ENCODE measurements at places on chromosomes 2 and 18. TPM values are rescaled to one million over a fixed set of nuclear protein-coding genes. Genes with fewer than 3 reads are reported as not detected.

- no peaks in the 10 kb centered on the region for H3K36me3 ChIP-seq
- no peaks in the 10 kb centered on the region for H3K27me3 ChIP-seq
- H3K4me3 ChIP-seq, result no peak overlapping the region
- no peak for DNase-seq
Measured at GRCh38 chr2:217410681-217410960, 550.8 kb upstream of the TNP1 start.

- no peak overlapping the region for H3K27ac ChIP-seq
- no peaks in the 10 kb centered on the region for H3K27me3 ChIP-seq
- no peak overlapping the region for H3K4me3 ChIP-seq
- DNase-seq, result no peak
Measured at GRCh38 chr18:78632111-78632541, 347.5 kb upstream of the SALL3 start.

GRCh38 chr2:215189393-215189792, 51.0 kb upstream of the ABCA12 start:
- no peaks in the 10 kb centered on the region for H3K4me1 ChIP-seq
- H3K36me3 ChIP-seq, result no peaks in the 10 kb centered on the region
- no peak overlapping the region for H3K27ac ChIP-seq
- H3K27me3 ChIP-seq, result no peaks in the 10 kb centered on the region
- no peak overlapping the region for H3K4me3 ChIP-seq

DNA sequence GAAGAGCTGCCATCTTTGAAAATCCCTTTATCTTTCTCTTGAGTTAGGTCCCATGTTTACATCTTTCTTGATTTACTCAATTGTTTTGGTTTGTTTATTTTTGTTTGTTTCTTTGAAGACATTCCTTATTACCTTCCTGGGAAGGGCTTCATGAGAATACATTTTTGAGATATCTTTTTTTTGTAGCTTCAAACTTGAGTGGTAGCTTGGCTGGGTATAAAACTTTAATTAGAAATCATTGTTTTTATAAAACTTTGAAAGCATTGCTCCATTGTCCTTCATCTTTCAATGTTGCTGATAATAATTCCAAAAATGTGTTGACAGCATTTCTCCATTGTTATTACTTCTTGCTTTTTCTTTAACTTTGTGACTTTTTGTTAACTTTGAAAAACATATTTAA, 145.9 kb upstream of the RBMS1 start:
- no peaks in the 10 kb centered on the region for H3K36me3 ChIP-seq
- H3K27ac ChIP-seq, result no peak overlapping the region
- DNase-seq, result no peak
- no peak overlapping the region for H3K4me3 ChIP-seq
- H3K27me3 ChIP-seq, result no peaks in the 10 kb centered on the region
- H3K4me1 ChIP-seq, result no peaks in the 10 kb centered on the region

- H3K36me3 ChIP-seq, result no peaks in the 10 kb centered on the region
- no peak for DNase-seq
- H3K4me3 ChIP-seq, result no peak overlapping the region
- H3K27ac ChIP-seq, result no peak overlapping the region
- H3K27me3 ChIP-seq, result no peaks in the 10 kb centered on the region
Measured at GRCh38 chr2:97906307-97906706, 89.4 kb downstream of the TMEM131 start.

The PID1 gene
- 59.7 TPM for total RNA-seq

GRCh38 chr18:55420665-55421307, 167.2 kb downstream of the TCF4 start:
- H3K27me3 ChIP-seq, result no peaks in the 10 kb centered on the region
- H3K4me3 ChIP-seq, result peak overlapping the region; percentile 35
- H3K36me3 ChIP-seq, result no peaks in the 10 kb centered on the region
- no peak for DNase-seq

GRCh38 chr18:71729611-71730010, 814.5 kb downstream of the CBLN2 start:
- no peaks in the 10 kb centered on the region for H3K27me3 ChIP-seq
- no peak for DNase-seq
- no peak overlapping the region for H3K27ac ChIP-seq
- no peaks in the 10 kb centered on the region for H3K36me3 ChIP-seq
- H3K4me3 ChIP-seq, result no peak overlapping the region

- H3K36me3 ChIP-seq, result no peaks in the 10 kb centered on the region
- no peak for DNase-seq
- no peaks in the 10 kb centered on the region for H3K27me3 ChIP-seq
- H3K4me3 ChIP-seq, result no peak overlapping the region
- no peak overlapping the region for H3K27ac ChIP-seq
Measured at GRCh38 chr2:21084401-21084800, 39.4 kb upstream of the TDRD15 start.

DNA sequence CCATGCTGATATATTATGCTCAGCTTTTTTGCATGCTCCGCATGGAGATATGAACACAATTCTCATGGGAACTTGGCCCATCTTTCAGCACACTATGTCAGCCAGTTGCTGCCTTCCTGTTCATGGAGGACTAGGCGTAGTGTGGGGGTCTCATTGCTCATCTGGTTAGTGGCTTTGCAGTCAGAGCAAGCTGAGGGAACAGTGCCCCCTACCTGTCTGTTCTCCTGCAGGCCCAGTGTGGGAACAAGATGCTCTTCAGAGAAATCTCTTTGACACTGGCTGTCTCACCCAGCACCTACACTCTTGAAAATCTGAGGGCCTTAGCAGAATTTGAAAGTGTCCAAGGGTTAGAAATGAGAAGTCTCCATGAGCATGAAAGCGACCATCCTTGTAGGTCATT, 47.1 kb downstream of the SPTBN1 start:
- H3K36me3 ChIP-seq, result no peaks in the 10 kb centered on the region
- H3K27ac ChIP-seq, result peak overlapping the region; percentile 51
- peaks cover 77% of the 10 kb centered on the region for H3K4me1 ChIP-seq
- H3K4me3 ChIP-seq, result no peak overlapping the region
- no peaks in the 10 kb centered on the region for H3K27me3 ChIP-seq
- DNase-seq, result no peak

- no peaks in the 10 kb centered on the region for H3K36me3 ChIP-seq
- no peaks in the 10 kb centered on the region for H3K4me1 ChIP-seq
- H3K27ac ChIP-seq, result no peak overlapping the region
- H3K27me3 ChIP-seq, result no peaks in the 10 kb centered on the region
Measured at GRCh38 chr18:28091197-28091596, 85.7 kb downstream of the CDH2 start.

The RGPD3 gene
- total RNA-seq, result 1.00 TPM

The ABCG8 gene
- total RNA-seq, result not detected

GRCh38 chr2:29004755-29005154, 23.7 kb downstream of the TOGARAM2 start:
- no peaks in the 10 kb centered on the region for H3K36me3 ChIP-seq
- DNase-seq, result no peak
- no peaks in the 10 kb centered on the region for H3K27me3 ChIP-seq
- no peak overlapping the region for H3K27ac ChIP-seq
- no peak overlapping the region for H3K4me3 ChIP-seq

The RGPD4 gene
- not detected for total RNA-seq

The CCBE1 gene
- 23.6 TPM for total RNA-seq

- peaks cover 34% of the 10 kb centered on the region for H3K4me1 ChIP-seq
- no peaks in the 10 kb centered on the region for H3K36me3 ChIP-seq
- no peak overlapping the region for H3K27ac ChIP-seq
Measured at GRCh38 chr2:25305775-25306174, 36.0 kb downstream of the DNMT3A start.

- DNase-seq, result no peak
- no peaks in the 10 kb centered on the region for H3K27me3 ChIP-seq
- H3K4me1 ChIP-seq, result no peaks in the 10 kb centered on the region
- no peak overlapping the region for H3K4me3 ChIP-seq
- H3K36me3 ChIP-seq, result no peaks in the 10 kb centered on the region
Measured at GRCh38 chr18:54517521-54517920, 73.5 kb upstream of the DYNAP start.

GRCh38 chr18:14999085-14999975, 251.4 kb downstream of the ANKRD30B start:
- no peaks in the 10 kb centered on the region for H3K27me3 ChIP-seq
- H3K36me3 ChIP-seq, result no peaks in the 10 kb centered on the region
- peak; percentile 82 for DNase-seq
- no peak overlapping the region for H3K27ac ChIP-seq

The NT5C1B gene
- not detected for total RNA-seq

- H3K4me1 ChIP-seq, result peaks cover 11% of the 10 kb centered on the region
- H3K27me3 ChIP-seq, result no peaks in the 10 kb centered on the region
- H3K36me3 ChIP-seq, result no peaks in the 10 kb centered on the region
Measured at GRCh38 chr18:13522256-13522655, 204.1 kb downstream of the FAM210A start.

Measured in upper lobe of left lung (tissue), 6 donors.